Fibroblast of skin of right biceps (primary cell): ENCODE measurements at places on chromosomes 1 and 21.

- no peak for DNase-seq
Observed at GRCh38 chr1:54571326-54571725, 23.3 kb downstream of the ACOT11 start.

GRCh38 chr1:19495799-19496526, 10.6 kb upstream of the CAPZB start:
- DNase-seq = peak; percentile 34

DNA sequence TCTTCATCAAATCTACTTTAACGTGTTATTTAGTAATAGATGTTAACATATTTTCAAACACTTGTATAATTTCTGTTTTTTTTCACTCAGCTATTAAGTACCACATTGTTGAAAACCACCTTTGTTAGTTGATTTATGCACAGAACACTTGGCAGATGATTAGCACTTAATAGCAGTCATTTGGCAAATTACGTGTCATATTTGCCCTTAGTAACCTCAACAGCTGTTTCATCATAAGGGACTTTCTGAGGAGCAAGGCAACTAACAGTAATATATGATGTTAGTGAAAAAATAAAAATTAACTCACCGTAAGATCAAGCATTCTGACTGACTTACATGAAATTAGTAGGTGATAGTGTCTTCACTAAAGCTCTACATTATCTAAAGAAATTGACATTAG, 186.4 kb downstream of the HMCN1 start:
- DNase-seq = no peak

- DNase-seq = peak; percentile 49
Observed at GRCh38 chr1:39250460-39251240, 46.2 kb downstream of the MACF1 start.

DNA sequence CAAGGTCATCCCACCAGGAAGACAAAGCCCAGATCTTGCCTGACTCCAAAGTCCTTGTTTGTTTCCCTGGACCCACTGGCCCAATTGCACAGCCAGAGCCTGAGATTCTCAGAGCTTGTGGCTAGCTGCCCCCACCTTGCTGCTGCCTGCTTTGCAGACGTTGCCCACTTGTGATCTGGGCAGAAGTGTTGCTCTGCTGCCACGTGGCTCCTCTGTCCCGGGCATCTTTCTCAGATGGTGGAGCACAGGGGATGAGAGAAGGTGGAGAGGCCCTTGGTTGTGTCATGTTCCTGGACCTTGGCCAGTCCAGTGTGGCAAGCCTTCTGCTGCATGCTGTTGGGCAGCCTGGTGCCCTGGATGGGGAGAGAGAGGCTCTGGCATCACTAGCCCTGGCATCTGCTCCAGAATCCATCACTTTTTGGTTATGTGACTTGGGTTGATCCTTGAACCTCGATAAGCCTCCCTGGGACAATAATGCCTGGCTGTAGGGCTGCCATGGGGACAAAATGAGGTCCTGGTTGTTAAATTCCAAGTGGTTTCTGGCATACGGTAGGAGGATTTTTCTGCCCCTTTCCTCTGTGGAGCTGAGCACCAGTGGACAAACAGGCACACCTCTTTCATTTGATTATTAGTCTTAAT, 1.5 kb upstream of the NR0B2 start:
- no peak for DNase-seq

DNA sequence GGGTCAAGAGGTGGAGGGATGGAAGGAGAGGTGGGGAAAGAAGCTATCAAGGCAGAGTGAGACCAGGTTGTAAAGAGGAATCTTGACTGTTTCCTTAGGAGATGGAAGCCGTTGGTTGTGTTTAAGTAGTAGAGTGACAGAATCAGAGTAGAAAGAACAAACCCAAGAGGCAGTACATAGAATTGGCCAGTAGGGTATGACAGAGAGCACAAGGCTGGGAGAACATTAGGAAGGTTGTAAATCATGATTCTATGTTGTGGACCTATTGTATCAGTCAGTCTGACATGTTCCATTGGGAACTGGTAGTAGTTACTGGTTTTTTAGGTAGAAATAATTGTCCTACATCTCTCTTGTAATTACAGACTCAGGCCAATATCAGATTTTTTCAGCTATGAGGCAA, 486.9 kb upstream of the USP24 start:
- no peak for DNase-seq

- DNase-seq = peak; percentile 65
Observed at GRCh38 chr1:19949016-19949415, 25.6 kb upstream of the PLA2G2E start.

- DNase-seq = peak; percentile 8
Observed at GRCh38 chr1:214934045-214934444, 148.5 kb upstream of the KCNK2 start.

- DNase-seq = peak; percentile 73
Observed at GRCh38 chr1:51410568-51411460, 80.5 kb upstream of the TTC39A start.

- DNase-seq = no peak
Observed at GRCh38 chr1:59308839-59309238, 11.9 kb downstream of the FGGY start.

DNA sequence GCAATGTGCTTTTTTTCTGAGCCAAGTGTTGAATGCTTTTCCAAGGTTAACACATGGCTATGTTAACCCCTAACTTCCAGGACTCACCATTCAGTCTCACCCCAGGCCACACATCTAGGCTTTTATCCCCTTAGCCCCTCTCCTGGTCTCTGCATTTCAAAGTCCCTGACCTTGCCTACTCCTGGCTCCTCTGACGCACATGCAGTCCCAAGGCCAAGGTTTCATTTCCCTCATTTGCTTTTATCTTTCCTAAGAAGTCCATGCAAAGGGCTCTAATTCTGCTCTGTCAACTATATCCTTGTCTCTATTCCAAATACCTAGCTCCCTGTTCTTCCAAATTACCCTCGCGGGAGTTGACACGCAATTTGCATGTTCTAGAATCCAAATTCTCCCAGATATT, 25.4 kb downstream of the SLC30A10 start:
- no peak for DNase-seq

GRCh38 chr21:45973475-45974072, 8.0 kb upstream of the COL6A1 start:
- DNase-seq = peak; percentile 93

GRCh38 chr1:2911421-2912178, 109.7 kb upstream of the ACTRT2 start:
- no peak for DNase-seq

GRCh38 chr1:214635086-214635485, 32.1 kb downstream of the CENPF start:
- no peak for DNase-seq

DNA sequence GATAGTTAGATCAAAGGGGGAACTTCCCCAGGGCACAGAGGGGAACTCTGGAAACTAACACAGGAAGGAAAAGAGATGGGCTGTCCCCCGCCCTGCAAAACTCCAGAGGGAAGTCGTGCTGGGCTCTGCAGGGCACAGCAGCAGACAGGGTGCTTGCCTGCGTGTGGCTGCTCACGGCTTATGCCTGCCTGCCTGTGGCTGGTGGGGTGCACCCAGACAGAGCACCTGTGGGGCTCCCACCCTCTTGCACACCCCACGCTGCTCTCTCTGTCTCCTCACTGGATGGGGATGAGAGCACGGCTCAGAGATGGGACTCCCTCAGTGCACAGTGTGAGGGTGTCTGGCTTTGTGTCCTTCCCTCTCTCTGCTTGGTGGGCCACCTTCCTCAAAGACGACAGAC, 13.5 kb upstream of the ETV3L start:
- no peak for DNase-seq

DNA sequence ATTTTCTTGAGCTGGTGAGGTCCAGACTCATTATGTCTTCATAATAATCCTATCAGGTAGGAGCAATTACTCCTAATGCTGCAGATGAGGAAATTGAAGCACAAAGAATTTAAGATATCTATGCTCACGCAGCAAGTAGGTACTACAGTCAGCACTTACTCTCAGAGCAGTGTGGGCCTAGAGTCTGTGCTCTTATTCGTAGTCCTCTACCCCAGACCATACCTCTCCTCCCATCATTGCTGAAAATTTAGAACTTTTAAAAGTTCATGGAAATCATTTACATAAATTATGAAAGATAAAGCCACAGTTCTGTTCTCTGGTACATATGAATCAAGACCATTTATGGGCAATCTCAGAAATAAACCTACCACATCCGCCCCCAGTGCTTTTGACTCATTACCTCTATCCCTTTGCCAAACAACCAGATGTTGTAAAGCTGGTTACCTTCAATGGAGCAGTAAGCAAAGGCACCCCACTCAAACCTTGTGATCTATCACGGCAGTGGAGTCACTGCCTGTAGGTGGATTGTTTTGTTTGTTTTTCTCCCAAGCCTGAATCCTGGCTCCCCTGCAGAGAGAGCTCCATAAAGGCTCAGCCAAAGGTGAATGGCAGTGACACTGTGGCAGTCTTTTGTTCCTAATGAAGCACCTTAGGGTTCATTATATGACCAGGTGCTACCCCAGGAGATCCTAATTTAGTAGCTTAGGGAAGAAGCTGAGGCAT, 20.9 kb upstream of the MAN1A2 start:
- peak; percentile 10 for DNase-seq

DNA sequence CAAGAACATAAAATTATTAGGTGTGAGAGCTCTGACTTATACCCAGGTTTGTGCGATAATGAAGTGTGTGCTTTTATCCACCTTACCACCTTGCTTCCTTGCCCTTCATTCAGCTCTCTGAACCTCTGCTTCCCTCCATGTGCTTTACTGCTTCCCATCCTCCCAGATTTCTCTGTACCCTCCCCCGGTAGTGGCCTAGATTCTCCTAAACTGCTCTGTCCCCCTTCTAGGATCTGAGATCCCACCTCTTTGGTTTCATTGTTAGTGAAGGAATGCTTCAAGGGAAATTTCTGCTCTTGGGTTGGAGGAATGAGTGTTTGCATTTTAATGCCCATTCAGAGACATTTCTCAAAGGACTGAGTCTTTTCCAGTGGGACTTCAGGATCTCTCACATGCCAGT, 159.5 kb downstream of the ST6GALNAC3 start:
- no peak for DNase-seq
